ENCODE measurements at places on chromosomes 16 and 17.
A peak's percentile ranks its signal among the peaks of the same experiment; 100 is the strongest.

DNA sequence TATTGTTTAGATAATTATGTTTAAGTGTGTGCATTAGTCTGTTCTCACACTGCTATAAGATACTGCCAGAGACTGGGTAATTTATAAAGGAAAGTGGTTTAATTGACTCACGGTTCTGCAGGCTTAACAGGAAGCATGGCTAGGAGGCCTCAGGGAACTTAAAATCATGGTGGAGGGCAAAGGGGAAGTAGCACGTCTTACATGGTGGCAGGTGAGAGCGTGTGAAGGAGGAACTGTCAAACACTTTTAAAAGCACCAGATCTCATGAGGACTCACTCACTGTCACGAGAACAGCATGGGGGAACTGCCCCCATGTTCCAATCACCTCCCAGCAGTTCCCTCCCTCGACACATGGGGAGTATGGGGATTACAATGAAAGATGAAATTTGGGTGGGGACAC, 203.5 kb upstream of the GOT2 start:
- DNase-seq = no peak

GRCh38 chr17:49157784-49158183, 25.2 kb downstream of the B4GALNT2 start:
- no peak for DNase-seq

DNA sequence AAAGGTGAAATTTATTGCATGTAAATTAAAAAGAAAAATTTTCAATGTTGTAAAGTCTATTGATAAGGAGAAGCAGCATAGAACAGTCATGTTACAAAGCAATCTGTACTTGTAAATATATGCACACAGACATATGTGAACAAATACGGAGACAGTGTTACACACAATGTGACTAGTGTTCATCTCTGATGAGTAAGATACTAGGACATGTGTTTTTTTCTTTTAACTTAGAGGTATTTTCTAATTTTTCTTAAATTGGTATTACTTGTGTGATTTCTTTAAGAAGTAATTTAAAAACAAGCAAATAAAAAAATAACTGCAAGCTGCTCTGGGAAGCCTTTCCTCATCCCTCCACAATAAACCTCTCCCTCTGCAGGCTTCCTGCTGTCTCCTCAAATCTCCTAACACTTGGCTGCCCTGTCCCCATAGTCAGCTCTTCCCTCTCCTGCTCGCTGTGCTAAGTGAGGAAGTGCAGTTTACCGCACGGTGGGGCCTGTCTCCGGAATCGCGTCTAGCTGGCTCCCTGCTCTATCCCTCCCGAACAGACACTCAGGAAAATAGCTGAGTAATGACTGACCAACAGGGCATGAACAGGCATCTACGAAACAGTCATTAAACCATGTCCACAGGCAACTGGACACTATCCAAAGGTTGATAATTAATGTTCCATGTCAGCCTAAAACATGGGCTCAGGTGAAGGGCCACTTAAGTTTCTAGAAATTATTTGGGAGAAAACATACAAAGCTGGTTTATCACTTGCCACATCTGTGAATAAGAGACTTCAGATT, 35.9 kb downstream of the CMTM4 start:
- peak; percentile 90 for DNase-seq

GRCh38 chr17:74115586-74115985, 87.9 kb upstream of the RPL38 start:
- DNase-seq = no peak

- peak; percentile 46 for DNase-seq
These were observed 7.6 kb downstream of the MYO1C start for GRCh38 chr17:1484676-1485422.

DNA sequence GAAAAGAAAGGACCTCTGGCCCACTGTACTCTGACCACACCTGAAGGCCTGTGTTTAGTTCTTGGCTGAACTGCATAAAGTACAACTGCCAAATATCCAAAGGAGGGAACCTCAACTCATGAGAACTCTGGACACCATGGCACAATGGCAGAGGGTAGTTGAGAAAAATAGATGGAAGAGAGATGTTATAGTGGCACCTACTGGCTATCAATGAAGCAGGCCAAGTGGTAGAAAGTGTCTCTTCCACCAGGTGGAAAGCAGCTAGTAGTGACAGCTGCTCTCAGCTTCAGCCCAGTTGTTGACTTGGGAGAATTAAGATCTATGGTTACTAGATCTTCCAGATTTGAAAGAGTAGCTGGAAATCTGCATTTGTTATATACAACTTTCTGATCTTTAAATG, 3.2 kb downstream of the MED31 start:
- no peak for DNase-seq

DNA sequence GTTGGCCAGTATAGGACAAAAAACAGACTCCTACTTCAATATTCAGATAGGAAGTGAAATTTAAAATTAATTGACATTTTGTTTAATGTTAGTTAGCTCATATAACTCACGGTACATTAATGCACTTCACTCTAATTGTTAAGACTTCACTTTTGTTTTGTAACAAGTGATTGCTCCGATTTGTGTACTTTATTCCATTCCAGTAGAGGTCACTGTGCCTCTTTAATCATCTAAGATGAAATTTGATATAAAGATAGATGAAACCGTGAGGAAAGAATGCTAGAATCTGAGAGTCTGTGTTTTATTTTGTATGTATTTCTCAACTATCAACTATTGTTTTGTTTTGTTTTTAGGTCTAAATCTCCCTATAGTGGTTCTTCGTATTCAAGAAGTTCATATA, 29.0 kb downstream of the RBBP6 start:
- DNase-seq = no peak

DNA sequence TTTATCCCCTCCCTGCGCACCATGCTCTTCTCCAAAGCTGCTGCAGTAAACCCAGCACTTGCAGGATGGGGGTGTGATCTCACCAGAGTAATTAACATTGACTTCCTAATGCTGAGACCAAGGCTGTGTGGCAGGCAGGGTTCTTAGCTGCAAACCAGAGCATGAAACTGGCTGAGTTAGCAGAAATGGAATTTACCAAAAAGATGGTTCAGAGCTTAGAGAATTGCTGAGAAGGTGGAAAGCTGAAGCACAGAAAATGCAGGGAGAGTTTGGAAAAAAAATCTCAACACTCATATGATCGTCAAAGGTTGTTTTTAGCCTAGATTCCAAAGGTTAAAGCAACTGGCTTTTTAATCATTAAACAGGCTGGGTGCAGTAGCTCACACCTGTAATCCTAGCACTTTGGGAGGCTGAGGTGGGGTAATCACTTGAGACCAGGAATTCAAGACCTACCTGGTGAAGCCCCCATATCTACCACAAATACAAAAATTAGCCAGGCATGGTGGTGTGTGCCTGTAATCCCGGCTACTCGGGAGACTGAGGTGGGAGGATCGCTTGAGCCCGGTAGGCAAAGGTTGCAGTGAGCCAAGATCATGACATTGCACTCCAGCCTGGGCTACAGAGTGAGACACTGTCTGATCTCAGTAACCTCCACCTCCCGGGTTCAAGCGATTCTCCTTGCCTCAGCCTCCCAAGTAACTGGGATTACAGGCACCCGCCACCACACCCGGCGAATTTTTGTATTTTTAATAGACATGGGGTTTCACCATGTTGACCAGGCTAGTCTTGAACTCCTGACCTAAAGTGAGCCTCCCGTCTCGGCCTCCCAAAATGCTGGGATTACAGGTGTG, 6.0 kb upstream of the TXNDC11 start:
- DNase-seq = no peak

DNA sequence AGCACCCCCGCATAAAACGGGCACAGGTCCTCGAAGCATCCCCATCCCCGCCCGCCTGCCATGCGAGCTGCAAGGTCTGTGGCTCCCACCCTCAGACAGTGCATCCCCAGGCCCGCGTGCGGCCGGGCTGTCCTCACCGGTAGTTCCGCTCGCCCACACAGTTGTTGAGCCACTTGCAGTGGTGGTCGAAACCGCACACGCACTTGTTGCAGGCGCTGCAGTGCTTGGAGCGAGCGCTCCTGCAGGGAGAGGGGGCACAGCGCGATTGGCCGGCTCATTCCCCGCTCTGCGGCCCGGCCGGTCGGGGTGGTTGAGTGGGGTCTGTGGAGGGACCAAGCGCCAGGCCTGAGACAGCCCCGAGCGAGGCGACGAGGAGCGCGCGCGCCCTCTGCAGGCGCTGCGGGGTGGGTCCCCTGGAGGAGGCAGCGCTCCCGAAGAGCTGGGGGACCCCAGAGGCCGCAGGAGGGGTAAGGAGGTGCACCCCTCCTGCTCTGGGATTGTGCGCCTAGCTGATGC, 6.0 kb upstream of the TPPP3 start:
- no peak for DNase-seq

DNA sequence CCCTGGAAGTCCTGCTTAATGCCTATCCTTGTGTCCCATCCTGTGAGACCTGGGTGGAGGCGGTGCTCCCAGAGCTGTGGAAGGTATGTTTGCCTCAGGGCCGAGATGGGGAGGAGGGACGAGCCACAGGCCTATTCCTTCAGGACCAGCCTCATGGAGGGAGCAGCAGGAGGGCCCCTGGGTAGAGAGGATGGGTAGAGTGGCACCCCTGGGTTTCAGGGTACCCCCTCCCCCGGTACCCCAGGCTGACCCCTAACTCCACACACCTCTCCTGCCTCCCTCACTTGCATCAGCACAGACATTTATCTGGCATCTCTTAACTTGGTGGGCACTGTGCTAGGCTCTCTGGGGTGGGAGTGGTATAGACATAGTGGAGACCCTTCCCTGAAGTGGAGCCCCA, 7.1 kb downstream of the ASB16 start:
- no peak for DNase-seq

GRCh38 chr16:68086336-68086841, 1.2 kb downstream of the NFATC3 start:
- no peak for DNase-seq

- no peak for DNase-seq
These were observed 38.8 kb downstream of the IST1 start for GRCh38 chr16:71933913-71934695.

DNA sequence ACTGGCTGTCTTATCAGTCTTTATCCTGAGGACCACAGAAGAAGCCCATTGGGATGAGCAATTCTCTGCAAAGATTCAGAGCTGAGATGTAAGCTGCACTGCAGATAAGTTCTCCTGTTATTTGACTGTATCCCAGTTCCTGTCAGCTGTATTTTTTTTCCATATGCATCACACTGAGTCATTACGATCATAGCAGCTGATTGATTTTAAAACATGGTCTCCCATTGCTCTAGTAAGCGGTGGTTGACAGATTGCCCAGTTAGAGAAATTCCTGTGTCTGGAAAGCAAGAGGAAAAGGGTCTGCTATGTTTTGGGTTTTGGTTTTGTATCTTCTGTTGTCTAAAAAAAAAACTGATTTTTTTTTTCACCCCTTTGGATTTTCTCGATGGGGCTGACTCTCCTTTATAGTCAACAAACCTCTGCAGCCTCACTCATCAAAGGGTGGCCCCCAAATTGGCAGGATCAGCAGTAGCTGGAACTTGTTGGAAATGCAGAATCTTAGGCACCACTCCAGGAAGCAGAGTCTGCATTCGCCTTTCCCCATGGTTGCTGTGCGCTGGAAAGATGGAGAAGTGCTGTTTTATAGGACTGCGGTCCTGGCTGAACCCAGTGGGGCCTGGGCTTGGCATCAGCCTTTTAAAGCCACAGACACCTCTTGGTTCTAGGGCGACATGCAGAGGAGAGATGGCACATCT, 220.1 kb upstream of the MPHOSPH6 start:
- no peak for DNase-seq

GRCh38 chr17:75776386-75777295, 8.0 kb upstream of the UNK start:
- DNase-seq = no peak

- DNase-seq = peak; percentile 27
These were observed 948 bp downstream of the LUC7L start for GRCh38 chr16:228151-228851.

GRCh38 chr16:49776085-49776595, 79.8 kb downstream of the ZNF423 start:
- DNase-seq = peak; percentile 28

GRCh38 chr16:55039931-55040330, 109.3 kb downstream of the IRX5 start:
- no peak for DNase-seq

GRCh38 chr17:9242497-9242881, 221.2 kb downstream of the NTN1 start:
- no peak for DNase-seq

- no peak for DNase-seq
These were observed 18.4 kb upstream of the RBBP6 start for GRCh38 chr16:24520983-24521382.

- DNase-seq = peak; percentile 78
These were observed 8.1 kb downstream of the SLC5A11 start for GRCh38 chr16:24853830-24854229.

DNA sequence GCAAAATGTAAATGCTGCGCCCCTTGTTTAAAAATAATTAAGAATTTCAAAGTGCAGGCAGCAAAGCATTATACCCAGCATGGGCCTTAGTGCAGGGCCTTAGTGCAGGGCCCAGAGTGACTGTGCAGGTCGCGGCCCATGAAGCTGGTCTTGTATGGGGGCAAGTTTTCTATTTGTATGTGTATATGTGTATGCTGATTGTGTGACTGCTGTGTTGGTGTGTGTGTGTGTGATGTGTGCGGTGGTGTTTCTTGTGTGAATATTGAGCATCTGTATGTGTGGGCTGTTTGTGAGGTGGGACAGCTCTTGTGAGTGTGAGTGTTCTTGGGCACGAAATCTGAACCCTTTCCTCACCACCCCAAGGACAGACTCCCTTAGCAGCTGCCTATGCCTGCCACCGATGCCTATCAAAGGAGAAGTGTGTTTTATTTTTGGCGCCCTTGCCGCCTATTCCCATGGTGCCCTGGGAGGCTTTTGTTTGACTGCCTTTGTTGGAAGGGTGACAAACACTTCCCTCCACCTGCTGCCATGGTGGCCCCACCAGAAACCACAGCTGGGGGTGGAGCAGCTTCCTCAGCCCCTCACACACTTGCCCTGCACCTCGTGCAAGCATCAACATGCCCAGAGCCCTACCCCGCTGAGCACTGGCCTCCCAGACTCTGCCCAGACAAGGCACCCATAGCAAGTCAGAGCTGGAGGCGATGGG, 18.0 kb downstream of the CCR7 start:
- DNase-seq = no peak

- DNase-seq = peak; percentile 36
These were observed 541 bp downstream of the GPT2 start for GRCh38 chr16:46884513-46885293.

DNA sequence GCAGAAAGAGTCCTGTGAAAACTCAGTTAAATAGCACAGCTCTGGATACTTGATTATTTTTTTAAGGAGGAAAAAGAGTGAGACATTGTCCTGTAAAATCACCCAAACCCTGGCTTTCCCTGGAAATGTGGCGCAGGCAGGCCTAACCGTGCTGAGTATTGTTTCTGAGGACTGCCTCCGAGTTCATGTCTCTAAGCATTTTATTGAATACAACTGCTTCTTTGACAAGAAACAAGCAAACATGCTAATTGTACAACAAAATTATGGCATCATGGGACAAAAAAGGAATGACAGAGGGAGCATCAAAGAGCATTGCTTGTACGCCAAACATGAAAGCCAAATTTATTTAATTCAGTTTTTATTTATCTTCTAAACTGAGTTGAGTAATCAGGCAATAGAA, 64.5 kb upstream of the HSBP1 start:
- no peak for DNase-seq

DNA sequence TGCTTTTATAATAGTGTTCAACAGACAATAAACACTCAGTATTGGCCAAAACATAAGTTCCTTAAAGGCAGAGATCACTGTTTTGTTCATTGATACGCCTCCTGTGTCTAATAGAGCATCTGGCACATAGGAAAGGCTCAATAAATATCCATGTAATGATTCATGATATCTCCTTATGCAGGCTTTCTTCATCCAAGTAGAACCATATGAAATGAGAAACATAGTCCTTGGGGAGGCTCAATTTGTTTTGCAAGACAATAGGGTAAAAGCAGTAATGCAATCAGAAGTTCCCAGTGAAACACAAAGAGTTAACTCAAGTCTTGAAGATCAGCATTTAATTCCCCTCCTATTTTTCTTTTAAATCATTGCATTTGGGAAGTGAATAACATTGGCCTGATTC, 16.4 kb downstream of the CDH8 start:
- DNase-seq = no peak

All from BE2C (cell line).